DMS 273 treated with DMSO at 0.1 percent for 48 hours (cell line): ENCODE measurements at places on chromosomes 4 and X.

DNA sequence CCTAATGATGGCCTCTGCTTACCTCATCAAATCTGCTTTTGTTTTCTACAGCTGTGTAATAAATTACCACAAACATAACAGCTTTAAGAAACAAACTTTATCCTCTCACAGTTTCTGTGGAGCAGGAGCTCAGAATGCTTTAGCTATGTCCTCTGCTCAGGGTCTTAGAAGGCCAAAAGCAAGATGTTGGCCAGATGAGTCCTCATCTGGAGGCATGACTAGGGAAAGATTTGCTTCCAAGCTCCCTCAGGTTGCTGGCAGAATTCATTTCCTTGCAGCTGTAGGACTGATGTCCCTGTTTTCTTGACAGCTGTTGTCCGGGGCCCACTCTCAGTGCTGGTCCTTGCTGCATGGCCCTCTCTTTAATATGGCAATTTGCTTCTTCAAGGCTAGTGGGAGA, 116.7 kb upstream of the PDE5A start:
- DNase-seq, result no peak

DNA sequence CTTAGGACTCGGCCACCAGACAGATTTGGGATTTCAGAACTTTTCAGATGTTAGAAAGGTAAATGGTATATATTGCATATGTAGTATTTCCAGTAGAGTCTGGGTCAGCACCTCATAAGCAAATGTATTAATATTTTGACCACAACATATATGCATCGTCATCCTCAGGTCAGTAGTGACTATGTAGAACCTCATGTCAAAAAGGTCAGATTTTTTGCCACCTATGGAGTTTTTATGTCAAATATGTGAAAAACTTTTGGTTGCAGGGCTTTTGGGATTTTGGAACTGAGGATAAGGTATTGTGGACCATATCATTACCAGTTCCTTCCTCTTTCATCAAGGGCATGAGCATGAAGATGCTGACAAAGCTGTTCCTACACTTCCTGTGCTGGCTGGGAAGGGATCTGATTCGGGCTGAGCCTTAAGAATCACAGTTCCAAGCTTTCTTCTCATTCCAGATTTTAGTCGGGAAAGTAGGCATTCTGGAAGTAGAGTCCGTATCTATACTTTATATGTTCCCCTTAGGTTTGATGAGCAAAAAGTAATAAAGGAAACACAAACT, 183.0 kb upstream of the PGRMC2 start:
- no peak for DNase-seq

GRCh38 chr4:158530381-158530780, 8.7 kb downstream of the RXFP1 start:
- no peak for DNase-seq

GRCh38 chr4:162170509-162170908, 6.7 kb upstream of the FSTL5 start:
- no peak for DNase-seq

DNA sequence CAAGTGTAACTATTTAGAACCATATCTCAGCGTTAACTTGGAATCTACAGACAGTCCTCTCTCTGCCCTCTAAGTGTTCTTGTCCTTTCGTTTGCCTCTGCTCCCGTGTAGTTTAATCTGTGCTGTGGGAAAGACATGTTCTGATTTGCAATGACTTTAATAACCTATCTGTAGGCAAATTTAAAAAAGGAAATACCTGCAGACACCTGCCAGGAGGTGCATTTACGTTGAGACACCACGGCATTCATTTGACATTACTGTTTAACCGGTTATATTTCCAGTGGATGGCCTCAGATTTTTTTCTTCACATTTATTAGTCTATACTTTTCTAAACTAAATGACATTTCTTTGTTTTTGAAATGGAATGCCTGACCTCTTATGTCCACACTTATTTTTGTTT, 997.9 kb upstream of the PCDH7 start:
- DNase-seq, result no peak

GRCh38 chr4:92304606-92305005, 840 bp downstream of the GRID2 start:
- peak; percentile 3 for DNase-seq

DNA sequence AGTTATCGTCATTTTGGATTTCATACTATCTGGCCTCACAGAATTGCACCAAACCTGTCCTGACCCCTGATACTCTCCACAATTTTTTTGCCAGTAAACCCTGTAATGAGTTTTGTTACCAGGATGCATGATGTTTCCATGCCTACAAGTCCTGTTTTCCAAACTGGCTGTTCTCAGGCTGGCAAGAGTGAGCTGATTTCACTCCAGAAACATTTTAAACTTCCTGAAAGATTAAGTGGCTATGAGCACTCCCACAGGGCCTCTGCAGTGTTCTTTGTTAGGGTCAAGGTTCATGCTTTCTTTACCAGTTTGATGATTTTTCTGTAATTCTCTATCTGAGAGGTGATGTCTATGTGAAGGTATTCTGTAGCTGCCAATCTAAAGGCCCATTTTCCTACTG, 31.7 kb upstream of the PDLIM3 start:
- DNase-seq, result no peak

DNA sequence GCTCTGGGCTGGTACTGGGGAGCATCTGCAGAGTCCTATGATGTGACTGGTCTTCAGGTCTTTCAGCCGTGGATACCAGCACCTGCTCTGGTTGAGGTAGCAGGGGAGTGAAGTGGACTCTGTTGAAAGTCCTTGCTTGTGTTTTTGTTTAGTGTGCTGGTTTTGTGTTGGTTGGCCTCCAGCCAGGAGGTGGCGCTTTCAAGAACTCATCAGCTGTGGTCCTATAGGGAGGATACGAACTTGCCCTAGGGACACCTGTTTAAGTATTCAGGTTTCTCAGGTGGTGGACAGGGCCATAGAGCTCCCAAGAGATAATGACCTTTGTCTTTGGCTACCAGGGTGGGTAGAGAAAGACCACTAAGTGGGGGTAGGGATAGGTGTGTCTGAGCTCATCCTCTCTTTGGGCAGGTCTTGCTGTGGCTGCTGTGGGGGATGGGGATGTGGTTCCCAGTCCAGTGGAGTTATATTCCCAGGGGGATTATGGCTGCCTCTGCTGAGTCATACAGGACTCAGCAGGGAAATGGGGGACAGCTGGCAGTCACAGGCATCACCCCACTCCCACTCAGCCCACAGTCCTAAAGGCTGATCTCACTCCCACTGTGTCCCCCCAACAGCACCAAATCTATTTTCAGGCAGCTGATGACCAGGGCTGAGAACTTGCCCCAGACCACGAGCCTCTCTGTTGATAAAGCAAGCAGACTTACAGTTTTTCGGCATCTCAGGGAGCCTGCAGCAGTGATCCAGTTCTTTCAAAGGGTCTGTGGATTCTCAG, 24.1 kb downstream of the MSMO1 start:
- DNase-seq, result no peak

DNA sequence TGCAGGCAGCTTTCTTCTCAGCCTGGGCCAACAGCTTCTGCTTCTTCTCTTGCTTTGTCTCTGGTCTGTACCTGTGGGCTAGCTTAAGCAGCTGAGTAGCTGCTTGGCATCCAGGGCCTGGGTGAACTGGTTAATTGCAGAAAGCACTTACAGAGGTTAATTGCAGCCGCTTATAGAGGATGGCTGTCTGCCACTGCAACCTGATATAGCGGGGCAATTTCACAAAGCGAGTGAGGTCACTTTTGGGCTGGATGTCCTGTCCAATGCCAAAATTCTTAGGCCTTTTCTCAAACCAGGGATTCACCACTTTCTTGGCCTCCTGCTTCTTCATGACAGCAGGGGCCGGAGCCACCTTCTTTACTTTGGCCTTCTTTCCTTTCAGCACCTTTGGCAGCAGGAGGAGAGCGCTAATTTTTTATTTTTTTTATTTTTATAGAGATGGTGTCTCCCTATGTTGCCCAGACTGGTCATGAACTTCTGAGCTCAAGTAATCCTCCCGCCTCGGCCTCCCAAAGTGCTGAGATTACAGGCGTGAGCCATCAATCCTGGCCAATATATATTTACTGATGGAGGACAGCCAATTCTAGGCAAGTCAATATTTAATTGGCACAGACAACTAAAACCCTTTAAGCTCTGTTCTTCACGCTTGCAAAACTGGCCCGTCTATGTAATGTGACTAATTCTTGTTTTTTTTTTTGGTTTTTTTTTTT, 61.0 kb downstream of the ENOPH1 start:
- DNase-seq, result peak; percentile 30

DNA sequence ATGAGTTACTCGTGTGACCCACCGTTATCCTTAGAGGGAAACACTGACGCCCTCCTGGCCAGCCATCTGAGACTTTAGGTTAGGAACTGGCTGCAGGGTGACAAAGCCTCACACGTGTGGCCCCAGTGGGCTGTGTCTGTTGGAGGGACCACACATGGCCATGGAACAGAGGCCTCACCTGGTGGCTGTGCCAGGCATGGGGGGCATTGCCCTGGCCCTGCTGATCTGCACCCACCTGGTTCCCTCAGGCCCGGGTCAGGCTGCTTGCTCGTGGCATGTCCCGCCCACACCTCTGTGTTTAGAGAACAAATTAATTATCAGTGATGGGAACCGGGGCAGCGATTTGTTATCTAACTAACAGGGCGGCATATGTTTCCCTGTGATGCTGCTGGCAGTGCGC, 100.9 kb upstream of the PSAPL1 start:
- no peak for DNase-seq

DNA sequence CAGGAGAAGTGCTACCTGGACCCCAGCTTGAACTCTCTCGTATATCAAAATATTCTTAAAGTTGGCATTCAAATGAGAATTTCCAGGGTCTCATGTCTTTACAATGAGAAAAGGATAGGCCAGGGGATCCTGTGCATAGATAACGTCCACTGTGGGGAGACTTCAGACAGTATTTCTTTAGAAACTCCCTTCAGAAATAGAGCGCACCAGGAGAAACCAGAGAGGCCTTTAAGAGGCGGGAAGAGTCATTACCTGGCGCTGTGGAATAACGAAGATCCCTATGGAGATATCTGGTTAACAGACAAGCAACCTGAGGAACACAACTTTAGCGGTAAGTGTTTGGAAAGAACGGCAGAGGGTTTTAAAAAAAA, 600 bp downstream of the RADX start:
- DNase-seq, result no peak

GRCh38 chrX:106706466-106706865, 20.0 kb upstream of the RNF128 start:
- DNase-seq, result no peak

DNA sequence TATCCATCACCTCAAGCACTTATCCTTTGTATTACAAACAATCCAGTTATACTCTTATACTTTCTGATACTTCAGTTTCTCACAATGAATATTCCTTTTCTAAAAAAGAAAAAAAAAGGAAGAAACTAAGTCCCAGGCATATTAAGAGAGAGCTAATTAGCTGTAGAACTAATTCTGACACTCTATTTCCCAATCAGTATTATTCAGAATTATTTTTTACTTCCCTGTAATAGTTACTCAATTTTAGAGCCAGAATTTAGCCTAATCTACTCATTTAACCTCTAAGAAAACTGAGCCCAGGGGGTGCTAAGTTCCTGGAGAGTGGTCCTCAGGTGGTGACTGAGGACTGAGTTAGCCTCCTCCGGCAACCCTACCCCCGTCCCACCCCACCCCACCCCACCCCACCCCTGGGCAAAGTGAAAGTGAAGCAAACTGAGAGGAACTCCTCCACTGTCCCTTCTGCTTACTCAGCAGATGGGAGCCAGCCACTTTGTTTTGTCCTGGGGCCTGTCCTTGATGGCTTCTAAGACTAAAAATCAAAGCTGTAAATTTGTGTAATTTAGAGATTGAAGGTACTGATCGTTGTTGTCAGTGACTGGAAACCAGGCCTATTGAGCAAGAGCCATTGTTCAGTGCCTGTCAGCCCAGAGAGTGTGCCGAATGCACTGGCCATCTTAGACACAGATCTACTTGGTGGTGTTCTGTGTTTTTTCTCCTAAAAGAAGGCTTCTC, 162.1 kb downstream of the CBR4 start:
- DNase-seq, result no peak

GRCh38 chr4:21888195-21888976, 60.2 kb downstream of the KCNIP4 start:
- no peak for DNase-seq

- no peak for DNase-seq
These were observed 340.8 kb downstream of the PAPSS1 start for GRCh38 chr4:107379054-107379869.

DNA sequence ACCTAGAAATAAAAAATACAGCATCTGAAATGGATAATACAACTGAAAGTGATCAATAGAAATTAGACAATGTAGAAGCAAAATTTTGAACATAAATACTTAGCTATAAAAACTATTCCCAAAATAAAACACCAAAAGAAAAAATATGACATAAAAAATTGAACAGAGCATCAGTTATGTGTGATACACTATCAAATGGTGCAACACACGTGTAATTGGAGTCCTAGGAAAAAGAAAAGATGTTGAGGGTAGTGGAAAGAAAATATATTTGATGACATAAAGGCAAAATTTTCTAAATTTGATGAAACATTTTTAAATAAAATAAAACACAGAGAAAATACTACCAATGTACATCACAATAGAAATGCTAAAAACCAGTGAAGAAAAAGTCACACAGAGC, 63.1 kb downstream of the NPY2R start:
- DNase-seq, result no peak

DNA sequence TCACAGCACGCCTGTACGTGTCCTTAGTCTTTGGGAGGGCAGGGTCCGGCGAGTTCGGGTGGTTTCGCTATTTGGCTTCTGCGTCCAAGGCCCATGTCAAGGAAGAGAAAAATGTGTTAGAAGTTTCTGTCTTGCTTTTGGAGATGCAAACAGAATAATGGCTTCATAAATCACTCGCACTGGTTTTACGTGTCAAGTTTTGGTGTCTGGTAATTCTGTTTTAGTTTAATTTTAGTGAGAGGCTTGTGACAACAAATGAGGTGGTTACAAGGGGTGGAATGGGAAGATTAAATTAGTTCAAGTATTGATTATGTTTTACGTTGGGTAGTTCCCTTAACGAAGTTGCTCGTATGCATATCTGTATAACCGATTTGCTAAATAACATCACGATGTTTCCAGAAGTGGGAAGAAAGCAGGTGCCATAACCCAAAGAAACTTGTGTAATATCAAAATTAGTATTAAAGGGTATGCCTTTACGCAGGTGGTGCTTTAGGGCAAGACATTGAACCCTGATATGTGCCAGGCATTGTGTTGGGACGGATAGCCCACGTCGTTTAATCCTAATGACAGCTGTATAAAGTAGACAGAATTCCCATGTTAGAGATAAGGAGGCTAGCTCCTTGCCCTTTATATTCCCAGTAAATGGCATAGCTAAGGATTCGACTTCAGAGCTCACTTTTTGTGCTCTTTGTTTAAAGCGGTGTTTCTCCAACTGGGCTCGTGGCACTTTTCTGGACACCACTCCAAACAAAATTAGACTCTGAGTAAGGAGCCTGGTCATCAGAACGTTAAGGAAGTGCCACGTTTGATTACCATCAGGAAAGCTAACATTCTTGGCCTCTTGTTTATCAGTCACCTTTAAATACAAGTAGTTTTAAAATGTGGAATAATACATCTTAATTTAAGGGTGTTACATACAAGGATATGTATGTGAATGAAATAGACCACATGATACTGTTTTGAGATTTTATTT, 843 bp downstream of the RPL34 start:
- peak; percentile 3 for DNase-seq
